Activated CD4-positive, alpha-beta memory T cell treated with anti-CD3 and anti-CD28 coated beads, Interleukin-2, amount 10 ng/mL, durations not matched to agents 7 days and 5 days (primary cell): ENCODE measurements at places on chromosomes 11 and 22.

- DNase-seq: no peak
Measured at GRCh38 chr11:45667929-45668680, 2.7 kb upstream of the CHST1 start.

DNA sequence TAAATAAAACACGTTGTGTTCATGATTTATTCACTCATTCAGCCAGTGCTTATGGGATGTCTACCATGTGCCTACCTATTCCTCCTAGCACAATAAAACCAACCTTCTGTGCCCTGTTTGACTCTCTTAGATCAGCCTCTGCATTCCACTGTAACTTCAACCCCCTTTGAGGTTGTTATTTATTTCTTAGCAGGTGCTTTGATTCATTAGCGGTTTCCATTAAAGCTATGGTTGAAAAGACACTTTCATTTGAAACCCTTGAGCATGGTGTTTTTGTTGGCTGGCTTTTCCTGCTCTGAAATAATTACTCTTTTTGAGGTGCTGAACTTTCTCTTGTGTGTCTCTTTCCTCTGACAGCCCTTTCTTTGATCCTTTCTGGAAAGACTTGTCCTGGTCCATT is 570.6 kb upstream of the LARGE1 start:
- no peak for DNase-seq

GRCh38 chr11:18748766-18749365 is 22.9 kb upstream of the IGSF22 start:
- no peak for DNase-seq

GRCh38 chr11:4190098-4190497 is 95.5 kb downstream of the RRM1 start:
- DNase-seq: no peak

GRCh38 chr11:95485115-95485900 is 254.3 kb upstream of the SESN3 start:
- DNase-seq: no peak

- peak; percentile 73 for DNase-seq
Measured at GRCh38 chr22:39920134-39920743, 19.4 kb downstream of the GRAP2 start.

DNA sequence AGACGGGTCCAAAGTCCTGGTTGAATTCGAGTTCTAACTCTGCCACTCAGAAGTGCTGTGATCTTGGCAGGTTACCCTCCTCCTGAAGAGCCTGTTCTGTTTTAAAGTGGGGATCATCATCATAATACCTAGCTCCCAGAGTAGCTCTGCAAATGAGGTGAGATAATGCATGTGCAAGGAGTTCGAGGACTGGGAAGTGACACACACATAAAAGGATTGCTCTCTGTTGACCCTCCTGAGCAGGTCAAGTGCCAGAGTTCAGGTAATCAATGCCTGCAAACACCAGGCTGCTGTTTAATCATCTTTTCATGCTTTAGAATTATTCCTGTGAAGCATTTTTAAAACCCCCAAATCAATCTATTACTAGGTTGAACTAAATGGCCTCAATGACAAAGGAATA is 19.9 kb downstream of the RCN1 start:
- DNase-seq: no peak

DNA sequence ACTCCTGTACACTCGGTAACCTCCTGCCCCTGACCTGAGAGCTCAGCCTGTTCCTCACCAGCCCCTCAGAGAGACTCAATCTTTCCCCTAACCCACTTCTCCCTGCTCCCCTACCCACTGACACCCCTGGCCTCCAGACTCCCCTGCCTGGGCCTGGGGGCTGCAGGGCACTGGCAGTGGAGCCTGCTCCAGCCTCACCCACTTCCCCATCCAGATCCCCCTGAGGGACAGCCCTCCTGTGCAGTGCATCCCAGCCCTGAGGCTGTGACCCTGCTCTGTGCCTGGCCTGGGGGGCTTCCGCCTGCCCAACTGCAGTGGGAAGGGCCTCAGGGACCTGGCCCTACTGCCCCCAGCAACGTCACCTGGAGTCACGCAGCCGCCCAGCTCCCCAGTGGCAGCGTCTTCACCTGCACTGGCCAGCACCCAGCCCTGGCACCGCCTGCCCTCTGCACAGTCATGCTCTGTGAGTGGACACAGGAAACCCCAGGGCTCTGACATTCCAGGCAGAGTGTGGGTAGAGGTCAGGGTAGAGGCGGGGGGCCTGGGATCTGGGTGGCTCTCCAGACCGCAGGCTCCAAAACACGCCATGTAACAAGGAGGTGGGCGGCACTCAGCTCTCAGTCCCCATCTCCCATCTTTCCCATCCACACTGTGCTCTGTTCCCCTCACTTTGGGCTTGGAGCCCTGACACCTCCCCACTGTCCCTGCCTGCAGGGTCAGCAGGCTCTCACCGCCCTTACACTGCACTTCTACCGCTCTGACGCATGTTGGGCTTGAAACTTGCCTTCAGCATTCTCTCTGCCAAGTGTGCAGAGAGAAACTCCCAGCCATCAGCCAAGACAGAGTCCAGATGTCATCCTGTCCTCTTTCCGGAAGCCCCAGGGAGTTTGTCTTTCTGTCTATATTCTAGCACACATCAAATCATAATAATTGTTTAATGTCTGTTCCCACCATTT is 5.1 kb downstream of the VSIG10L2 start:
- no peak for DNase-seq

DNA sequence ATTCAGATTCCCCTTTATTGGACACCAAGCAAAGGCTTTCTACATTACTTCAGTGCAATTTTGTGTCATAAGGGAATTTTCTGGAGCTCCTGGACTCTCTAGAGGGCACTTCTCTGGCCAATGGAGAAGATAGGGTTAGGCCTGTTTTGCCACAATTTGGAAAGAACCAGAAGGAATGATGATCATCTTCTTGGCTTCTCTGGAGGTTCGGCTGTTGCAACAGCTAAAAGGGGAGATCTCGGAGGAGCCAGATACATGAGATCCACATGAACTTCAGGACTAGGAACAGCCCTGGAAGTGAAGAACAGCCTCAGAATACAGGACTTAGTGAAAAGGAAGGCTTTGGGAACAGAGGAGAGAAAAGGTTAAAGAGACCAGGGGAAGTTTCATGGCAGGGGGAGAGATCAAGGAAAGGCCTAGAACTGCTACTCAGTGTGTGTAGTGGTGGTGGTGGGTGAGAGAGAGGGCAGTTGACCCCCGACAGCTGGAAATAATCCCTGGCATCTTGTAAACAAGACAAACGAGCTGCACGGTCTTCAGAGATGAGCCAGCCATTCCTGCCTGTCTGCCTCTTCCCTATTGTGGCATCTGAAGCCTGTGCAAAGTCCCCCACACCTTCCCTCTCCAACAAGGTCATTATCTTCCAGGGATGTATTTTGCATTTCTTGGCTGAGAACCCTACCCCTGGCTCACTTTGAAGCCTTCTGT is 83.8 kb downstream of the CCDC81 start:
- DNase-seq: no peak

DNA sequence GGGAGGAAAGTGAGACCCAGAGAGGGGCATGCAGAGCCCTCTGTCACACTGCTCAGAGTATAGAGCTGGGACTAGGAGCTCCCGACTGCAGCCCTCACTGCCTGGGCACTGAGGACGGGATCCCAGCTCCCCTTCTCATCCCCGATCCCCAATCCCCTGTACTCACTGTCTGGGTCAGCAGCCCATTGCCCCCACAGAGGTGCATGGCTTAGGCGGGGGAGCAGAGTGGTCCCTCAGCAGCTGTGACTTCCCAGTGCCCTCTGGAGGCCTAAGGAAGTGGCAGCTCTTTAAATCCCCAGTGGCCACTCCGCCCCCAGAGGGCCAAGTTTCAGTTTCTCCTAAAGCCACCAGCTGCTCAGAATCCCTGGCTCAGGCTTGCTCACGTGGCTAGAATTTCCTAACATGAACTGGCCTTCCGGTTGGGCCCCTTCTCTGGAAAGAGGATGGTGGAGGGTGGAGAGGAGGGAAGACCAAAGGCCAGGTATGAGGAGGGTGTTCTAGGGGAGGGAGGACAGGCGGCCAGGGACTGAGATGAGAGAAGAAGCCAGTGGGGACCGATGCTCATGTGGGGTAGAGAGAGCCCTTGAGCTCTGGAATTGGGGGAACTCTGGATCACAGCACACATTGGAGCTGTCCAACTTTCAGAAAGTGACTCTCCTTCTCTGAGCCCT is at the start of gene BATF2:
TSS of gene BATF2 (minus strand) at position 262 of the 671 bp plus-strand sequence. CDS start at position 205, 57 bp downstream.
- peak; percentile 25 for DNase-seq

DNA sequence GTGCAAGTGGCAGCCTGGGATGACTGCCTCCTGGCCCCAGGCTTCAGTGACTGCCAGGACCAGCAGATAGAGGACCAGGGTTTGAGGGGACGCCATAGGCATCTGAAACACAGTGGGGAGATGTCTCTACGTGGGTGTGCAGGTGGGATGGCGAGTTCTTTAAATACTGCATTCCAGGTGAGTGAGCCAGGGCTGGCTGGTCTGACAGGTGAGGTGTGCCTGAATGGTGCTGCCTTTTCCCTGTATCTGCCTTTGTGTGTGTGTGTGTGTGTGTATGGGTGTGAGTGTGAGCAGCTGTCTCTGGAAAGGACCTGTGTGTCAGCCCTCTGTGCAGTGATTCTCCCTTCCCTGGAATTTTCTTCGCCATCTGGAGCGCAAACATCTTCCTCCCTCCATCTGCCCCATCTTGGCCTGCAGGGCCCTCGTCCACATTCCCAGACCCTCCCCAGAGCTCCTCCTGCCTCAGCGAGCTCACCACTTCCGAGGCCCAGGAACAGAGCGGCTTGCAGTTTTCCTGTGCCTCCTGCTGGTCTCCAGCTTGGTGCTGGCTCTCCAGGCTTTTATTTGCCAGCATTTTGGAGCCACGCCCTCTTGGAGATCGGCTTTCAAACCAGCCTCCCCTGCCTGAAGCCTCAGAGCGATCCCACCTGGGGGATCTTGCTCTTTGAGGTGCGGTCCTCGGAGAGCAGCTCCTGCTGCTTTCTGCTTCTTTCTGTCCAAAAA is at the start of gene GPHA2:
TSS of gene GPHA2 (minus strand) at position 535 of the 723 bp plus-strand sequence. CDS start at position 102, 433 bp downstream.
- DNase-seq: no peak

DNA sequence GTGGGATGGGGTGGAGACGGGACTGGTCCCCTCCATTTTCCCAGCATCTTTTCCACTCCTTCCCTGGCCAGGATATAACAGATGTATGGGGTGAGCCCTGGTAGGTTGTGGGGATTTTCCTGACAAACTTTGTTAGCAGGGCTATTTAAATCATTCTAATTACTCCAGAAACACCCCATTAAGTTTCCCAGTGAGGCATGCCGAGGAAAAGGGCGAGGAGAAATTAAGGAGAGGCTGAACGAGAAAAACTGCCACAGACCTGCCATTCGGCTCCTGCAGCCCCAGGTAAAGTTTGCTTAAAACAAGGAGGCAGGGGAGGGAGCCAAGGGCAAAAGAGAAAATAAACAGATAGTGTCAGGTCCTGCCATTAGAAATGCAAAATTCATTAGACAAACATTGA is 428.2 kb downstream of the BUD13 start:
- DNase-seq: no peak

DNA sequence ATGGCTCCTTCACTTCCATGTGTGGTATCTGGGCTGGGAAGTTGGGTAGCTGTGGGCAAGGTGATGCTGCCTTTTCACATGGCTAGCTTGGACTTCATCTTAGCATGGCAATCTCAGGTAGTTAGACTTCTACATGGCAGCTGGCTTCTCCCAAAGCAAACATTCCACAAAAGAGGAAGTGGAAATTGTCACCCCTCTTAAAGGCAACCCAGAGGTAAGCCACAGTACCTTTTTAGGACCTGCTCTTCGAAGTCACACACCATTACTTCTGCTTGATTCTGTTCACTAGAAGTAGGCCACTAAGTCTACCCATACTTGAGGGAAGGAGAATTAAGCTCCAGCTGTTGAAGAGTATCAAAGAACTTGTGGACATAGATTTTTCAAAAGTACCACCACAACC is 25.9 kb downstream of the TUG1 start:
- DNase-seq: no peak

GRCh38 chr11:76047766-76048165 is 158.5 kb downstream of the WNT11 start:
- DNase-seq: no peak

DNA sequence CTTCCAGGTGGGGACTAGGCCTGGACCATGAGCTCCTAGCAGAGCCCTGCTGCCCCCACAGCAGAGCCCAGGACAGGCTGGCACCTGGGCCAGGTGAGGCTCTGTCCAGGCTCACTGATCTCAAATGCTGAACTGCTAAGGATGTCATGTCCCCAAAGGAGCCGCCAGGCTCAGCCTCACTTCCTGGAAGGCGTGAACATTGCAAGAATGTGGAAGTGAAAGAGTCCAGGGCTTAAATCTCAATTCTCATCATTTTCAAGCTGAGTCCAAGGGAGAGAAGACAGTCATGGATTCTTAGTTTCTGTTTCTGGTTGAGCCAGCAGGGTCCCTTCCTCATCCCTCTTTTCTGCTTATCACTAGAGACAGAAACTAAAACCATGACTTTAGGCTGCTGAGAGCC is 5.0 kb downstream of the ASCL2 start:
- no peak for DNase-seq

- DNase-seq: no peak
Measured at GRCh38 chr11:86230921-86231434, 13.6 kb upstream of the EED start.

- DNase-seq: no peak
Measured at GRCh38 chr11:86196913-86197312, 47.6 kb upstream of the EED start.

- DNase-seq: no peak
Measured at GRCh38 chr11:30705913-30706675, 119.9 kb upstream of the MPPED2 start.

- DNase-seq: no peak
Measured at GRCh38 chr11:21814169-21814568, 378.7 kb upstream of the ANO5 start.

GRCh38 chr11:3166268-3167142 is 1.4 kb upstream of the OSBPL5 start:
- DNase-seq: no peak

DNA sequence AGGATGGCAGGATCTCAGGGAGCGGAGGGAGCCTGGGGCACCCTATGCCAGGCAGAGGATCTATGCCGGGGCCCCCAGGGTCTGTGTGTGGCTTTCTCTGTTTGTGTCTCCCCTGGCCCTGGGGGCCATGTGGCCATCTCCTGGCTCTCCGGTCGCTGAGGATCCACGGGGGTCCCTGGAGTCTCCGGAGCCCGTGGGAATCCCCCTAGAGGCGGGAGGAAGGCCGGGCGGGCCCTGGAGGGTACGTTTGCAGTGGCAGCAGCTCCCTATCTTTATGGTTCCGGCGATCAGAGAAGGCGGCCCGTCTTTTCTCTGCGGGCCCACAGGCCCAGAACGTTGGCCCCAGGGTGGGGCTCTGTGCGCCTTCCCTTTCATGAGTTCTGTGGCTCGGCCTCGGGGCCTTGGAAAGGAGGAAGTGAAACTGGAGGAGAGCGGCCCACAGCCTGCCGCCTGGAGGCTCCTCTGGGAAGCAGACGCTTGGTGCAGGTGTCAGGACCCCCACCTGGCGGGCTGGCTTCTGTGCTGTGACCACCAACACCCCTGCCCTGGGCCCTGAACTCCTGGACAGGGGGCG is 82.1 kb downstream of the KCNQ1 start:
- DNase-seq: no peak

GRCh38 chr11:68312117-68312779 is at the start of gene LRP5:
TSS of gene LRP5 (plus strand) at chr11:68312591. CDS start at chr11:68312715, 124 bp downstream.
- no peak for DNase-seq
